ENCODE measurements at places on chromosomes 3 and 15.

DNA sequence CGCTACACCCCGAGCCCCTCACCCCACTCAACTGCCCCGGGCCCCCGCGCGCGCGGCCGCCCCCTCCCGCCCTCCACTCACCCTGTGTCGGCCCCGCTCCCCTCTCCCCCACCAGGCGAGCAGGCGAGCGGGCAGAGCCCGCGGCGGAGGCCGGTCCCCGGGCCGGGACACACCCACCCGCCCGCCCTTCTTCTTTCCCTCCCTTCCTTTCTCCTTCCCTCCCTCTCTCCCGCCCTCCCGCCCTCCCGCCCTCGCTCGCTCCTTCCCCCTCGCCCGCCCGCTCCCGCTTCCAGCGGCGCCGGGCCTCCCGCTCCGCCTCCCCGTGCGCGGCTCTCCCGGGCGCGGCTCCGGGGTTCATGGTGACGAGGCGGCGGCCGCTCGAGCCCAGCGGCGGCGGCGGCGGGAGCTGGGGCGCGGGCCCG, at the start of gene CTDSPL:
TSS of gene CTDSPL (plus strand) at position 261 of the 422 bp plus-strand sequence. CDS start 320 bp downstream, outside the sequence.
- no peak for DNase-seq

DNA sequence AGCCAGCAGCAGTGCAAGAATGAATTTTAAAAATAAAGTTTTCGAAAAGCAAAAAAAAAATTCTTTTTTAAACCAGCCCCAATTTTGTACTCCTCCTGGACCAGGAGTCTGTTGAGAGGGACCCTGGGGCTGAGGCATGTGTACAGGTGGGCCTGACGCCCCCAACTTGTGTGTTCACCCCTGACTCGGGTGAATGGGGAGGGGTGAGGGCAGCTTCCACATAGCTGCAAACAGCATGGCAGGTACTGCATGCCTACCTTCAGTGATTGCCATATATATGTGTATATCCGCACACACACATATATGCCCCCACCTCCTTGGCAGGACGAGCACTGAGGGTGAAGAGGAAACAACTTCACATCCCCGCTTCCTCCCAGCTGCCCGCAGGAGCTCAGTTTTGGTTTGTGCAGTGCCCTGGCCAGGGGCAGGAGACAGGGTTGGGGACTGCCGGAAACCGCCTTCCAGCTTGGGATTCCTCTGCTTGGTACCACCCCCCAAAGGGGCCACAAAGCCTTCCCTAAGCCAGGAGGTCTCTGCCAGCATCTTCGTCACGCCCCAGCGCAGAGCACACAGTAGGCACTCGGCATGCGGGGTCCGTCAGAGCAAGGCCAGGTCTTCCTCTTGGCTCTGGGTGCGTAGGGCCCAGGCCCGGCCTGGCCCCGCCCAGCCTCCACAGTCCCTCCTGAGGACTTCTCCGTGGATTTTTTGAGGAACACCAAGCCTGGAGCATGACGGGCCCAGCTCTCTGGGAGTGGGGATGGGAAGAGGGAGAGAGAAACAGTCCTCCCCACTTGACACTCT, 61.8 kb upstream of the RPL32 start:
- no peak for DNase-seq

- DNase-seq = no peak
Observed at GRCh38 chr3:61438253-61439121, 122.9 kb upstream of the PTPRG start.

GRCh38 chr3:135068011-135068410, 273.0 kb downstream of the EPHB1 start:
- DNase-seq = no peak

DNA sequence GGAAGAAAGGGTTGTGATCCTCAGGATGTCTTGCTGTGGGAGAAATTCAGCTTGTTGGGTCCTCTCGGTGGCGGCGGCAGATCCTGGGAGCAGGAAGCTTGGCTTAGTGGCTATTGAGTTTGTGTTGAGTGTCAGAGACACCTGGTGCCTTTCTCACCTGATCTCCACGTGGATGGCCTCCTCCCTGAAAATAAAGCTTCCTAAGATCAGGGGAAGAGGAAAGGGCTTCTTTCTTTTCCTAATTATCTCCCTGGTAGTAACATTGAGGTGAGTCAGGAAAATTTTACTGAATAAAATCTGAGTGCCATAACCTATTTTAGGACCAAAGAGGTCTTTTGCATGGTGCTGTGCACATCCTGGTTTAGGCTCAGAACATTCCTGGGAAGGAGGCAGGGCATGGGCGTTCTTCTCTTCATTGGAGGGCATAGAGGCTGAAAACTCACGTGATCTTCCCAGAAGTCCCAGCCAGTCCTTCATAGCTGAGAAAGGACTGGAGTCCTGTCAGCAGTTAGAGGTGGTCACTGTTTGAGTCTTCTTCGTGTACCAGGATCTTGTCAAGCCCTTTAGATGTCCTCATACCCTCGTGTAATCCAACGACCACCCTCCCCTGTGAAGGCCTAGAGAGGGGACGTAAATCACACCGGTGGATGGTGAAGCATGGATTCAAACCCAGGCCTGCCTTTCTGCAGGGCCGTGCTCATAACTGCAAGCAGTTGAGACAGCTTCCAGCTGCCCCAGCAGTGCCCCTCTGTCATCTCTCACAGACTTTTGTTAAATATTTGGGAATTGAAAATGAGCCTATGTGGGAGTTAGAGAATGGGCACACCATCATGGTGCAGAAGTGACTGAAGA, 1.1 kb downstream of the CMTM8 start:
- no peak for DNase-seq

Data from stimulated activated CD8-positive, alpha-beta memory T cell treated with anti-CD3 and anti-CD28 coated beads, Interleukin-4, amount 100 ng/mL, for 4 hours (primary cell).